ENCODE measurements at places on chromosomes 11 and 22. TPM values are rescaled to one million over a fixed set of nuclear protein-coding genes. Genes with fewer than 3 reads are reported as not detected.

The VPS26B gene
- total RNA-seq: 46.0 TPM

The PIWIL4 gene
- total RNA-seq: not detected

The INSC gene
- 2.0 TPM for total RNA-seq

The PARVB gene
- total RNA-seq: 16.2 TPM

The LDHAL6A gene
- not detected for total RNA-seq

The MRPL23 gene
- total RNA-seq: 40.2 TPM

The OR51B2 gene
- not detected for total RNA-seq

The LGALS12 gene
- not detected for total RNA-seq

The SLC25A45 gene
- 1.3 TPM for total RNA-seq

The ANO1 gene
- total RNA-seq: 54.3 TPM

The LRRC10B gene
- total RNA-seq: under 0.01 TPM

The BRSK2 gene
- total RNA-seq: 0.17 TPM

The TMPRSS6 gene
- not detected for total RNA-seq

The TP53I11 gene
- 23.5 TPM for total RNA-seq

The RGL4 gene
- total RNA-seq: not detected

The ACTN3 gene
- total RNA-seq: not detected

The KCNK7 gene
- 0.24 TPM for total RNA-seq

The INS gene
- total RNA-seq: not detected

The C11orf86 gene
- not detected for total RNA-seq

The MFRP gene
- total RNA-seq: not detected

The KCNK4 gene
- total RNA-seq: not detected

The OR5B3 gene
- total RNA-seq: not detected

Data from mammary epithelial cell (primary cell).